HS-27A (cell line): ENCODE measurements at places on chromosomes 3 and 15.

DNA sequence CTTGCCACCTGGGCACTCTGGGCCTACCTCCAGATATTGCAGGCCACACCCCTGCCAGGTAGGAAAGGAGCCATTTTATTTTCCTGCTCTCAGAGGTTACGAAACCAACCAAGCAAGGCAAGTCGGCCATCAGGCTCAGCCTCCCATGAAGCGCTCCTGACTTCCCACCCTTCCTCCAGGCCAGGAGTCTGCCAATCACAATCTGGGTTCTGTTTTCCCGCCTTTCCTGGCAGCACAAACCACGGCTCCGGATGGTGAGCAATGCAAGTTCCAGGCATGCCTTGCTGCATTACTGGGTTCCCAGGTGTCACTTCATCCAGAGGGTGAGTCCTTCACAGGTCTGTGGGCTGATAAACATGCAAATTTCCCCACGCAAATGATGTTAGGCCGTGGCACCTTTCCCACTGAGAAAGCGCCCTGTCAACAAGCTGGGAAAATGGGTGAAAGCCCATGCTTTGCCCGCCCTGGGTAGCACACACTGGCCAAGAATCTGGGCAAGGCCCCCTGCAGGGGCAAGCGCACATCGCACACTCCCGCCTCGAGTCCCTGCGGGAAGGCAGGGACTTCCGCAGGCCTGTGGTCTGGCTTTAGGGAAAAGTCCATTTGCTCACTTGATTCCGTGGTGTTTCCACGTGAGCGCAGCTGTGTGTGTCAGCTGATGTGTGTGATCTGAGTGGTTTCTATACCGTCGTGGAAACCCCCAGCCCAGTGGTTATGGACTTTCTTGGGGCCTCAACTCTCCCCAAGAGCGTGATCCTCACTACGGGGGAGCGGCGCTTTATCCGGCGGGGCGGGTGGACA is 61.6 kb upstream of the RYK start:
- peak; percentile 84 for DNase-seq

GRCh38 chr3:60366486-60366885 is 884.8 kb downstream of the FHIT start:
- no peak for DNase-seq

GRCh38 chr3:14145236-14145635 is 20.4 kb downstream of the TMEM43 start:
- no peak for DNase-seq

DNA sequence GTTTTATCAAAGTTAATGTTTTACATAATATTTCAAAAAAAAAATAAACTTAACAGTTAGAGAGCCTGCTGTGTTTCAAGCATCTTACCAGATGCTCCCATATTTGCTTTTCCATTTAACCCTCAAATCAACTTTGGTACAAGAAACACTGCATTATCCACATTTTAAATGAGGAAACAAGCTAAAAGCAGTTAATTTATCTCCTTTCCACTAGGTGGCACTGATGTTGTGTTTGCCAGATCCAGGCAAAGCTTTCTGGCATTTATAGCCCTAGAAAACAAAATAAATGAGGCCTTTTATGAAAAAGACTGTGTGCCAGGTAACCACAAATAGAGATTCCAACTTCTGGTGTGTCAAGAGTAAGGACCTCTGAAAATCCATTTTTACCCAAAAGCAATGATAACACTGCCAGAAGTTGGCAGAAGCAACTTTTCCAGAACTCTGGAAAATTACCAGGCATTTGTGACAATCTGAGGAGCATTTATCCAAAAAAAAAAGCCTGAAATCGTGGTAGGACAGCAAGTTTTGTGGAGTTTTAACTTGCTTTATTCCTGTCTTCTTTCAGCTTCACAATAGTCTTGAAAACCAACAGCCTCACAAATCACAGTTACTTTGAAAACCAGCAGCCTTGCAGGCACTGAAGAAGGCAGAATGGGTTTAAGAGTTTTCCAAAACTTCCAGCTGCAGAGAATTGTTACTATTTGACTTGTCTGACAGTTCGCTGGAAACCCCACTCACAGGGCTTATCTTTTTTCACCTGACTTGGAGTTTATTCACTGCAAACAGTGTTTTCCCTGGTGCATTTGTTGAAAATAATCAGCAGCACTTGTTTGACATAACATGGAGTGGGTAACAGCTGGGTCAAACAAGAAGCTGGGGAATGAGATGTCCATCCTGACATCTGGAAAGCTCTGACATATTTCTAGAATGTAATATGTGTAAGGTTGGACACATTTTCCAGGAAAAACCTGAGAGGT is 9.2 kb downstream of the FAM162A start:
- DNase-seq = no peak

- no peak for DNase-seq
These were observed 139.2 kb downstream of the THSD4 start for GRCh38 chr15:71254491-71254890.

DNA sequence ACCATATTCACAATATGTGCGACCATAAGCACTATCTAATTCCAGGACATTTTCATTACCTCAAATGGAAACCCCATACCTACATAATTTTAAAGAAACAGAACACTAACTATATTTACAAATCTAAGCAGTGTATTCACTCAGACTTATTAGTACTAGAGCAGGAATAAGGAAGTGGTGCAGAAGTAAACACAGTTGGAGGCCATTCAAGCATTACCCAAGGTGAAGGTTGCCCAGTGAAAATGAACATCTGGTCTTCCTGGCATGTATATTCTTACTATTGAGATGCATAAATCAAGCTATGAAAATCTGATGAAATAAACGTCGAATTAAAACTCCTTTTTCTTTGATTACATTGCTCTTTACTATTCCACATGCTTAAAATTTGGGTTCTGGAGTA is 78.9 kb upstream of the TTC14 start:
- DNase-seq = no peak

DNA sequence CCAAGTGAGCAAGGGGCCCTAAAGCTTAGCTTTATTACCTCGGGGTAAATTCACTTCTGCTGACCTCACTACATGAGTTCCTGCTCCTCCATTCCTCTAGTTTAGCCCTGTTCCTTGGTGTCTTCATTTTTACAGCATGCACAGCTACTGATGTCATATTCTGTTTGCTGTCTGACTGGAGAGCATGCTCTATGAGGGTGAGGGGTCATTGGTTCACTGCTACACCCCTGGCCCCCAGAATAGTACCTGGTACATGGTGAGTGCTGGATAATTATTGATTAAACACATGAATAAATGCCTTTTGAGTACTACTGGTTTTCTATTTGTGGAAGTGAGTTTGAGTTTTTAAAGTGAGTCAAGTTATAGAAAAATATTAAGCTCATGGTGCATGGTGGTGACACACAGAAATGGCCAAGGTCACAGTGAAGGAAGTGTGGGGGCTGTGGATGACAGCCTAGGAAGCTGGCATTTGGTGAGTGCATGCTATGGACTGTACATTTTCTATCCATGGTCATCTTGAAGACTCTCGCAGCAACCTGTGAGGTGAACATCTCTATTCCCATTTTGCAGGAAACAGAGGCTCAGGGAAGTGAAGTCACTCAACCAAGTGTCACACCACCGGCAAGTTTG is 34.0 kb downstream of the RPLP1 start:
- DNase-seq = no peak

- DNase-seq = no peak
These were observed 4.1 kb upstream of the PSMA4 start for GRCh38 chr15:78536134-78536533.

DNA sequence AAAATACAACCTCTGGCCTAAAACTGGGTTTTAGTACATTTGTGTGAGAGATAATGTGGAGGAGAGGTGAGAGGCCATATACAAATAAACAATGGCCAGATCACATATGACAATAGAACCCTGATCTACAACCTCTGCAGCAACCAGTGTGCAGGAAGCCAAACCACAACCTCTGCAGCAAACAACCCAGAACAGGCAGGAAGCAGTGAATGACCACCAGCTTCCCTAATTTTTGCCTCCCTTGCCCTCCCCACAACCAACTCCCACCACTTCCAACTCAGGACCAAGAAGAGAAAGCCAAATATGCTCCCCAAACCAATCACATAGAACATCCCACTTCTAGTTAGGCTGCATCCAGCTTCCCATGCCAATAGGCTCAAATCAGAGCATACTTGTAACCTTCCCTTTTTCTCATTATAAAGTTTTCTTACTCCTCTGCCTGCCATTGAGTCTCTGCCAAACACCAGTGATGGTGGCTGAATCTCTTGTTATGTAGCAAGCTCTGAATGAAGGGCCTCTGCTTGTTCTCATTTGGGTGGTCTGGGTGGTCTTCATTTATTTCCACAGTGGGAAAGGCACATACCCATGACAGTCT is 102.6 kb upstream of the GAP43 start:
- no peak for DNase-seq

DNA sequence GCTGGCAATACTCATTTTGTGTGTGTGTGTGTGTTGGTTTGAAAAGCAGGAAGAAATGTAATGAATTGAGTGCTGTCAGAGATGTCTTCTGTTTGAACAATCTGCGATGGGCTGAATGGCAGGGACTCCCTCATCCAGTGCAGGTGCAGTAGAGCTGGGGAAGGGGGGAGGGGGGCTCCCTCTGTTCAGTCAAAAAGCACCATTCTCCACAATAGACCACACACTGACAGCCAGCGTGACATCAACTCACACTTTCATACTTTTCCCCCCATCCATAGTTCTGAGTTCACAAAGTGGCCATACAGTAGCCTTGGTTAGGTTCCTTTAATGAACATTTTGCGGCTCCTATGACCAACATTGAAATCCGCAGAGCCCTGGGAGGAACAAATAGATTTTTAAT is 10.4 kb downstream of the SOX2 start:
- no peak for DNase-seq

DNA sequence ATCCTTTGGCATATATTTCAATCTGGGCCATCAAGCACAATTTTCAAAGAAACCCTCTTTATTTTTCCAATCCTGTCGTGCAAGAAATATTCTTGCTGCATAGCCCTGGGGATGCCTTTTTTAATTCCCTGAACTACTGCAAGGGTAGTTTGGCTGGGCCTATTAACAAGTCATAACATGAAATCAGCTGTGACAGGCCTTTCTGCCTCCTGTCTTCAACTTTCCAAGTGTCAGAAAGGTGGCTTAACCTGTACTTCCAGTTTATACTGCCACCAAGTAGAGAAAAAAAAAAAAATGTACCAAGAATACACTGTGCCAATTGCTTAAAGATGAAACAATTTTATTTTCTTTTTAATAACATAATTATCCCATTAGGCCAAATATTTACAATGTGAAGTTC is 32.4 kb upstream of the SPPL2A start:
- DNase-seq = no peak

DNA sequence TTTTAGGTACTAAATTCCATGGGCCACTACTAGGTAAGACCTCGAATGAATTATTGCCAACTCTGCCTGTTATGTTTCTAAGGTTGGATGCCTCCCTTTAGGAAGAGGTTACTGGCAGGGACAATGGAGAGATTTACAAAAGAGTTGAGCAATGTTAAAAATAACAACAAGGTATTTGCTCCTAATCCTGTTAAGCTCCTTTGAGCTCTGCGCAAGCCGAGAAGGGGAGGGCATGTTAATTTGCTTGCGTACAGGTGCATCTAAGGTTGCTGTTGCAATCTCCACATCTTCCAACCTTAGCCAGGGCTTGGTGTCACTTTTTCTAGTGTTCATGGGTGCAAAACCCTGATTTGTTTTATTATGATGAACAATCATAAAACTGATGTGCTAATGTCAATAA is 161.5 kb upstream of the TPM1 start:
- DNase-seq = no peak
